ENCODE measurements at places on chromosomes 12 and 14. TPM values are rescaled to one million over a fixed set of nuclear protein-coding genes. Genes with fewer than 3 reads are reported as not detected.

Gene CCDC88C
- total RNA-seq, result 5.9 TPM

Gene SLCO1B1
- 0.63 TPM for total RNA-seq

Gene PHC1
- total RNA-seq, result 9.9 TPM

Gene TDG
- 27.4 TPM for total RNA-seq

Gene RPGRIP1
- 0.10 TPM for total RNA-seq

Gene HOXC4
- 2.8 TPM for total RNA-seq

Gene SYCP3
- not detected for total RNA-seq

Gene SEC23A
- total RNA-seq, result 87.0 TPM

Gene GALNT8
- not detected for total RNA-seq

Gene KRT86
- total RNA-seq, result 42.4 TPM

Gene STON2
- 2.6 TPM for total RNA-seq

Gene RERGL
- not detected for total RNA-seq

Gene ACYP1
- total RNA-seq, result 26.1 TPM

Gene ARG2
- total RNA-seq, result 2.0 TPM

Gene CARMIL3
- total RNA-seq, result 0.45 TPM

Gene EXOC3L4
- total RNA-seq, result 1.7 TPM

Gene ALX1
- 4.0 TPM for total RNA-seq

Gene CLEC9A
- not detected for total RNA-seq

Gene AQP6
- not detected for total RNA-seq

Gene PAPLN
- 5.6 TPM for total RNA-seq

Gene NYNRIN
- 0.39 TPM for total RNA-seq

Gene OR4E2
- not detected for total RNA-seq

Gene SOS2
- 11.2 TPM for total RNA-seq

Gene LTBP2
- 7.6 TPM for total RNA-seq

Gene CCND2
- total RNA-seq, result not detected

Gene SP7
- not detected for total RNA-seq

Gene TAS2R19
- total RNA-seq, result not detected

Gene C12orf54
- not detected for total RNA-seq

Gene PA2G4
- total RNA-seq, result 268 TPM

Gene C12orf50
- total RNA-seq, result not detected

Gene PAH
- 0.14 TPM for total RNA-seq

Gene PUS7L
- total RNA-seq, result 4.4 TPM
